ENCODE measurements at places on chromosomes 7 and 10.

DNA sequence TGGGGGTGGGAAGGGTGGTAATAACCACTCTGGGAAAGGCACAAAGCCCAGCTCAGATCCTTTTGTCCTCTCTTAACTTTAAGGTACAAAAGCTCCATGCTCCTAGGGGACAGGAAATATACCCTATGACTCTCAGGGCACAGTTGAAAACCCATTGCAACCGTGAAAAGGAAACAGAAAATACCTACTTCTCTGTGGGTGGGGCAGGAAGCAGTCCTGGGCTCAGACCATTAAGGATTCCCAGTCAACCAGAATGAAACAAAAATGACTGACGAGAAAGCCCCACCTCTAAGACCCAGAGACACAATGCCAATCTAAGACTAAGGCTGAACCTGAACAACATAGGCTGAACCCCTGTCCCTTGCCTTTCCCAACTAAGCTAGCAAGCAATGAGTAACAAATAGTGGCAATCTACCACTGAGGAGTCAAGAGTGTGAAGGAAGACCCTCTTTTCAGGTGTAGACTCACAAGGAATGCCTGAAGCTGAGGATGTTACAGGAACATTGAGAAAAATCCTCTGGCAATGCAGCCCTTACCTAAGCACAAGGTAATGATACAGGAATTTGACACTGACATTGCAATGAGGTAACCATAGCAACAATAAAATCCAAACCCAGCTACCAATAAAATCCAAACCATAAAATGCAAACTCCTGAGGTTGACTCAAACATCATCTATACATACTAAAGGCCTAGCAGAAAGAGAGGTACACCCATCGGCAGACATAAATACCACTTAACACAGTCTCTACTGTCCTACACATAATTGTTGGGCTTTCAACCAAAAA is 380.1 kb downstream of the HPSE2 start:
- no peak for DNase-seq

- no peak for DNase-seq
Observed at GRCh38 chr10:1550291-1550595, 187.1 kb downstream of the ADARB2 start.

DNA sequence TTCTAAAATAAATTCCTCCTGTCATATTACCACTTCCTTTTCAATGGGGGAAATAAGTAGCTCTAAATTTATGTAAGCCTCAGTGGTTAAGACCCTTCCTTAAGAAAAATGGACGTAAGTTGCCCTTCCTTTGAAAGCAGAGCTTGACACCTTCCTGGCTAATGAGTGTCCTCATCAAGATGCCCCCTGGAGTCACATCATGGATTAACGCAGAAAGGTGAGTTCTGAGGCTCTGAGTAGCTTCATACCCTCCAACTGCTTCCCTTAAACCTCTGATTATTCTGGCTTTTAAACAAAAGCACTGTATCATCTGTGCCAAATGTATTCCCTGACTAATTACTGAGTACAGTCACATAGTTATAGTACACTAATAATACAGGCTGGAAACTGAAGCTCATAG is 14.7 kb downstream of the KCTD7 start:
- no peak for DNase-seq

DNA sequence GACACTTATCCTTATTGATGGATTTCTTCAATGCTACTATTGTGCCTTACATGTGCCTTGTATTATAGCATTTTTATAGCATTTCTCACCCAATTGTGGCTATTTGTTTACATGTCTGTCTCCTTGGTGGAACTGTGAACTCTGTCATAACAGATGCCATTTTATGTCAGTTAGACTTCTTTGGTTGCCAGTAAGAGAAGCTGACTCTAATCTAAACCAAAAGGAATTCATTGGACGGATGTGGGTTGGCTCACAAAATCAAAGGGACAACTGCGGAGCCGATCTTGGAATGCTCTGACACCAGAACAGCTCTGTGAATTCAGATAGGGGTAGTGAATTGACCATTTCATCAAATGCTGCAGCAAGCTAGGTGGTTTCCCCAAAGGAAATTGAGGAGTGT is 15.0 kb downstream of the GARIN1A start:
- no peak for DNase-seq

DNA sequence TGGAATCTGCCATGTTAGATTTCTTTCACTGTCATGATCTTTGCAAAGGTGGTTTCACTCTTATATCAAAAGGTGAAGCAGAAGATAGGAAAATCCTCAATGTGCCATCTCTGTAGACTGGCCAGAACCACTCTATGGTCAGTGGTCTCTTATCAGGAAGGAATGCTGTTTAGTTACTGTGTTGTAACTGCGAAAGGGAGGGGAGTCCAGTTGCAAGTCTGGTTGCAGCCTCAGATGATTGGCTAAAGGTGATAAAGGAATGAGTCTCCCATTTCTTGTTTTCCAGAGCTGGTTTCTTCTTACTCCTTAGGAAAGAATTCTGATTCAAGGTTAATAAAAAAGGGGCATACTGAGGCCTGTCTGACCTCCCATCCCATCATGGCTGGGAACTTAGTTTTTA is 58.2 kb upstream of the ICA1 start:
- no peak for DNase-seq

GRCh38 chr7:94697035-94697974 is 41.4 kb upstream of the SGCE start:
- peak; percentile 76 for DNase-seq

DNA sequence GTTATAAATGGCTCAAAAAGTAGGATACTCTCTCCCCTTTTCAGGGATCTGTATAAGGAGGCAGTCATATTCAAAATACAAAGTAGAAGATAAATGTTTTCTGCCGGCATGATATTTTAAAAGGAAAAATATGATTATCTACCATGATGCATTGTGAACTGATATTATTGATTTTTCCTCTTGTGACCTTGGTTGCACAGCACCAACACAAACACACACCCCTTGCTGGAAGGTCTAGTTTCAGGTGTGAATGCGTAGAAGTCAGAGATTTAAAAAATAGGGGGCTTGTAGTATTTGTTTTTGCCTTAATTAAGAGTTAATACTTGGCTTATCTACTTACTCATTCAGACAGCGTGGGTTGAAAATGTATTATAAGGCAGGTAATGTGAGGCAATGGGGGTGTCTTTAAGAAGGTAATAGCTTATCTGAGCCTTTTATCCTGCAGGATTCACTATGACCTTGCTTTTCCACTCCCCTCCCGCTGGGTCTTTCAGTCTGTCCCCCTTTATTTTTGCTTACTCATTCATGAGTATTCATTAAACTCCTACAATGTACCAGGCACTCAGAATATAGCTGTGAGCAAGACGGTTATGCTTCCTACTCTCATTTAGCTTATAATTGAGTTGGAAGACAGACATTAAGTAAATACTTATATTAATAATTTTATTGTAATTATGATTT is 390.6 kb downstream of the SDK1 start:
- DNase-seq: no peak

GRCh38 chr7:146781352-146782116 is 664.9 kb downstream of the CNTNAP2 start:
- DNase-seq: no peak

- no peak for DNase-seq
Observed at GRCh38 chr7:90552521-90552920, 43.6 kb upstream of the CDK14 start.

DNA sequence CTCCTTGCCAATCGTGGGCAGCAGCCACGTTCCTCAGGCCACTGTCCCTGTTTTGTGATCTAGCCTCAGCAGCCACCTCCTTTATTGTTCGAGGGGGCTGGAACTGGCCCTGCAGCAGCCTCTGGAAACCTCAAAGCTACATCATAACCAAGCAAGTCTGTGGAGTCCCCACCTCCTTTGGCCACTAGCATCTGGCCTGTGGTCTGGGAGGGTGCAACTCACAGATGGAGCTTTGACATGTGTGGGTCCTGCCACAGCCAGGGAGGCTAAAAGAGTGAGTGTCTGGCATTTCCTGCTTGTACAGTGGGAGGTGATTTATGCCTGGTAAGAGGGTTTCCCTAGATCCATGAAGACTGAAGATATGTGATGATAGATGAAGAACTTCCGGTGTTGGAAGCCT is 32.3 kb upstream of the NUB1 start:
- no peak for DNase-seq

DNA sequence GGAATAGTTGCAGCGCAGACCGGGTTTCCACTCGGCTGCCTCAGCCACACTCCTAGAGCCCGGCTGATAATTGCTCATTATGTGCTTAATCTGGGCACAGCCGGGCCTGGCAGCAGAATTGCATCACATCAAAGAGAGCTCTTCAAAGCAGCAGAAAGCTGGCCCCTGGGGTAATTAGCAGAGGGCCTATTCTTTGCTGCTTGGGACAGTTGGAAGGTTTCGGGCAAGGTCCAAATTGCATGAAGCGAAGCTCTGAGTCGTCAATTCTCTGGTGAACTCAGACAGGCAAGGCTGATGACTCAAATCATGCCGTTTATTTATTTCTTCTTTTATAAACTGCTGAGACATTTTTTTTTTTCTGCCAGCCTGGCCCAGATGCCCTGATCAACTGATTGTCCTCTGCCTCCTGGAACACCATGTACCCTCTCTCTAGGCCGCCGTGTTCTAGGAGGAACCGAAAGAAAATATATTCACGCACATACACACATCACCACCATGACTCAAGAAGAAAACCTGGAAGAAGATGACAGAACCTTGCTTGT is 242.2 kb downstream of the RAB11FIP2 start:
- DNase-seq: no peak

- no peak for DNase-seq
Observed at GRCh38 chr10:12508165-12508564, 158.8 kb downstream of the CAMK1D start.

- no peak for DNase-seq
Observed at GRCh38 chr10:119263951-119264617, 56.7 kb downstream of the GRK5 start.

Measured in HepG2 (cell line).